ENCODE measurements at places on chromosomes 2 and 18.
A peak's percentile ranks its signal among the peaks of the same experiment; 100 is the strongest.

- no peak for DNase-seq
Measured at GRCh38 chr2:221602938-221603337, 30.8 kb upstream of the EPHA4 start.

GRCh38 chr2:145029873-145030272, 510.0 kb upstream of the ZEB2 start:
- DNase-seq, result no peak

DNA sequence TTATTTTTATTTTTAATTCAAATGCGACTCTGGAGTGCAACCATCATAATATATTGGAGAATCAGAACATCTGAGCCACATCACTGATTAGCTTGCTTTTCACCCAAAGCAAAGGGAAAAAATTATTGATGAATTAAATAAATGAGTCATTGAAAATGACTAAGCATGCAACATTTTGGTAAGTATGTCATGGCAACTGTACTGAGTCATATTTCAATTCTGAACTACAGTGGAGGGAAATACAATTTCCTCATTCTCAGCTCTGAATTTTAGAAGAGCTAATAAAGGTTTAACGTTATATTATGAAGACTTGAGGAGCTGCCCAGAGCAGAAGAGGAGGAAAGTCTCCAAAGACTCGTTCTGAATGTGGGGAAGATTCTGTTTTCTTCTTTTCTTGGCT, 89.6 kb upstream of the CCDC68 start:
- no peak for DNase-seq

- DNase-seq, result no peak
Measured at GRCh38 chr2:237680702-237681478, 53.5 kb downstream of the LRRFIP1 start.

DNA sequence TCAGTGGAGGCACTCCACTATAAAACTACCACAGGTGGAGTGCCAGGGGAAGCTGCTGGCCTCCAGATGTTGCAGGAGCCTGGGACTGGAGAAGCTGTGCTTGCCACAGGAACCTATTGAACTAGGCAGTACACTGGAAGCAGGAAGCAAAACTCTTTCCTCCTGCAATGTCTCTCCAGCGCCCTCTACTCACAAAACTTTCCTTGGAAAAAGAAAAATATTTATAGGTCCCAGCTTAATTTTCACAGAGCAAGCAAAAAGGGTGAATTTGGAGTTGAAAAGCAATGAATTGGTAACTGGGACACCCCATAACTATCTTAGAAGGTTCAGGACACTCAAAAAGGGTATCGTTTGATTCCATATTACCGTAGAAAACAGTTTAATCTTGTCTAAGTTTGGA, 33.2 kb upstream of the REEP1 start:
- DNase-seq, result no peak

DNA sequence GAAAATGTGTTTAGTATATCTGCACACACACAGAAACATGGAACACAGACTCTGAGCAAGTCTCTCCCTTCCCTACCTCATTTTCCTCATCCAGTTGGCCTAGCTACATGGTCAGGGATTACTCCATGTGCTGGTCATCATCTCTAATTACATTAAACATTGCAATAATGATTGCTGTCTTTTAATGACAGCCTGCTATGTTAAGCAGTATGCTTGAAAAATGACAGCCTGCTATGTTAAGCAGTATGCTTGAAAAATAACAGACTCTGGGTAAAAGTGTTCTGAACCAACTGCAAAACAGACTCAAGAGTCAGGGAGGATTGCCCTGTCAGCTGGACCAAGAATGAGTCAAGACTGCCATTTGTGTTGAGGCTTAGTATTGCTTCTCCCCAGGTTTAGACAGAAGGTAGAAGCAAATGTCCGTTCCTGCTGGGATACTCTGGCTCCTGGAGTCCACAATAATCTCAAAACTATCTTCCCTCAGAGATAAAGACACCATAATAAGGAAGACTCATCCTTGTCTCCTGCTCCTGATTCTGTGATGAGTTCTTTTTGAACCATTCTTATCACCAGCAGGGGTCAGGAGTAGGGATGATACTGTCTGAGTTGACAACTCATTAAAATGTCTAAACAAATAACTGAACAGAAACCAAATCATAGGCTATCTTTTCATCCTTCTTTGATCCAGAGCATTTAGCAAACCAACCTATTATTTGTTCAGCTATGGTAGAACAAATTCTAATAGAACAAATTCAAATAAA, 57.7 kb downstream of the CCDC93 start:
- DNase-seq, result no peak

DNA sequence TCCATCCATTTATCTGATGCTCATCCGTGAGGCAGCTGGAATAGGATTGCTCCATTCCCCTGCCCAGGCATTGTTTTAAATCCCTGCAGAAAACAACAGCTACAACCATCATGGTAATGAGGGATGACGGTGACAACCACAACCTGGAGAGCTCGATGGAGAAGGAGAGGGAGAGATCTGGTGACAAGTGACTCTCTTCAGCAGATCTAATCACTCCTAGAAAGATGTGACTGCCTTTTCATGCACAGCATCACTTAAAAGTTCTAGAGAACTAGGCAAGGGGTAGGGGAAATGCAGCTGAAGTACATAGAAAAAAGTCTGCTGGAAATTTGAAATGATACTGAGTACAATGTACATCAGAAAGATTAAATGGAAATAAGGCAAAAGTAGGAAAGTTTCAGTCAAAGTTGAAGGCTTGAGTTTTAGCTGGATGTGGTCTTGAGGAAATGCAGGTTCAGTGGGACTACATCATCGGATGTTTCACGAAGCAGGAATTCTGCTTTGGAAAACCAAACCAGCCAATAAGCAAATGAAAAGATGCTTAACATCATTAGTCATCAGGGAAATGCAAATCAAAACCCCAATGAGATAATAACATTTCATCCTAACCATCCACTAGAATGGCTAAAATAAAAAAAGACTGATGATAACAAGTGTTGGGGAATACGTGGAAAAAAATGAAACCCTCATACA, 6.8 kb upstream of the ARHGAP25 start:
- peak; percentile 42 for DNase-seq

GRCh38 chr2:162720559-162721271, 117.9 kb downstream of the KCNH7 start:
- DNase-seq, result no peak

- no peak for DNase-seq
Measured at GRCh38 chr2:239593455-239593854, 192.6 kb upstream of the HDAC4 start.

DNA sequence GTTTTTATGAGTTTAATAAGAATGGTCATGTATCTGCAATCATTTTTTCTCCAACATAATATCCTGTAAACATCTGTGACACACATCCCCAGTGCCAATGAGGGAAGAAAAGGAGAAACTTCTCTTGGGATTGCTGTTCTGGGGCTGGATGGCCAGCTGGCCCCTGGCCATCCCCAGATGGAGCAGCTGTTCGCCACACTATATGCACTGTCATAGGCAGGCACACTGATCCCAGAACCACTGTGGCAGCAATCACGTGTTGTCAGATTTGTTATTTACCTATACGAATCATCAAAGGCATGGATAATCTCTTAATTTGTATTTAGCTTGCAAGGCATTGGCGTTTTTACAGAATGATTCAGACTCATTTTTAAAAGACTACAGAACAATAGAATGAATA, 167.6 kb upstream of the ACAA2 start:
- DNase-seq, result no peak

DNA sequence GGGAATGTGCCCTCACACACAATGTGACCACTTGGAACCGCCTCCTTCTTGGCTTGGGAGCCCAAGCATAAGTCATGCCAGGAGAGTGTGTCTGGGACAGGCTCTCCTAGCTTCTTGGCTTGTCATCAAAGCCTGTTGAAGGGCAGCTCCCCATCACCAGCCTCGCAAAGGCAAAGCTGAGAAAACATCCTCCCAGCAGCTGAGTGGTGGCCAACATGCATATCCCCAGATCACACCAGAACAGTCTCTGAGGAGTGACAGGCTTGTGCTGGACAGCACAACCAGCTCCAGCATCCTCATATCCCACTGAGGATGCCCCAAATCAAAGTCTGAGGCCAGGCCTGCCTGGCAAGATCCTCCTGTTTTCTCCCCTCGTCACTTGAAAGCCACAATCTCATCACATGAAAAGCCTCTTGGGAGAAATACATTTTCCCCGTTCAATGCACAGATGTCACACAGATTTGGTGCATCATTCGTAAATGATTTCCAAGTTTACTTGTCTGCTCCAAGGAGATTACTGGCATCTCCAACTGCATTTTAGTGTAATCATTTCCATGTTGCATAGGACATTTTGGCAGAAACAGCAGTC, 269.3 kb downstream of the TTC32 start:
- no peak for DNase-seq

DNA sequence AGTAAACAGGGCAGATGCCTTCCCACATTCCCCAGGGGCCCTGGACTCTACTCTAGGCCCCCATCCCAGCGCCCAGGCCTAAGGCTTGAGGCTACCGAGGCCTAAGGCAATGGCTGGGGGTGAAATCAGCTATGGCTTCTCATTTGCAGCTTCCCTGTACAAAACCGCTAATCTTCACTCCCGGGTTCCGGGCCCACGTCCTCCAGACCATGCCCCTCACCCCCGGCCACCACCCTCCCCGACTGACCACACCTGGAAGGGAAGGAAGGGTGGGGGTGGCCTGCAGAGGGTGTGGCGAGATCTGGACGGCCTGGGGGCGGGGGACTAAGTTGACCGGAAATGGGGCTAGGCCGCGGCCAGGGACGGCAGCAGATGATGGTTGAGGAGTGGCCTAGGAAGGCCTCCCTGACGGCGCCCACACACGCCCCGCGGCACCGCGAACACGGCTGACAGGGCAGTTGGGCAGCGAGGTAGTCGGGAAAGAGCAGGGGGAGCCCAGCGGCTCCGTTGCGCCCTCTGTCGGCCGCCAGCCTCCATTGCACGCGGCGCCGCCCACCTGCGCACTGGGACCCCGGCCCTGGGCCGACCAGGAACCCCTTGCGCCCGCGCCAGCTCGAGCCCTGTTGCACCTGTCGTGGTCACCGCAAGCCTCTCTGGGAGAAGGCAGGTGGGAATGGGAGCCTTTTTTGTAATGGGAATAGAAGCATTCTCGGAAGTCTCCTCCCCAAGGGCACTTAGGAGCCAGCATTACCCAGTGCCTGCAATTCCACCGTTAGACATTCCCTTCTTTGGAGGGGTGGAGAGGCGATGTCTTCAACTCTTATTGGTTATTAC, 117.1 kb upstream of the STPG4 start:
- DNase-seq, result peak; percentile 57

DNA sequence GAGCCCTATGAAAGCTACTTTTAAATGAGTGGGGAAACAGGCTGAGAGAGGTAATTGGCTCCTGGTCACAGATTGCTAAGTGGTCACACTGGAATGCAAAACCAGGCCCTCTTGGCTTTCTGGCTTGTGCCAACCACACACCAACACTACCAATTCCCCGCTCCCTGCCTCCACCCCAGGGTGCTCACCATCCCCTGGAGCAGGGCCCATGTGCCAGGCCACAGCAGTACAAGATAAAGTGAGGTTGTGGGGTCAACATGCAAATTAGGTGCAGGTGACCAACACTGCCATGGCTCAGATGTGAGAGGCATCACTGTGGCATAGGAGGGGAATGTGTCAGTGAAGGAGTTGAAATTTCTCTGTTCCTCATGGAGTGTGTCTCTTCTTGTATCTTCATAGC, 312.5 kb downstream of the MYCN start:
- no peak for DNase-seq

DNA sequence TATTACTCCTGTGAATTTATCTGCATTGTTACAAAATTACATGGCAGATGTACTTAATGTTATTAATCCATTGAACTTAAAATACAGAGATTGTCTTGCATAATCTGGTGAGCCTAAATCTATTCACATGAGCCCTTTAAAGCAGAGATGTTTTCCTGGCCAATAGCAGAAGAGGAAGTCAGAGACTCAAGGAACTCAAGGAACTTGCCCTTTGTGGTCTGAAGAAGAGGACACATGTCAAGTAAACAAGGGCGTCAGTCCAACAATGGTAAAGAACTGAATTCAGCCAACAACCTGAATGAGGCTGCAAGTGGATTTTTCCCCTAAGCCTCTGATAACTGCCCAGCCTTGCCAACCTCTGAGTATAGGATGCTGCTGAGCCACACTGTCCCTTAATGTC, 356.3 kb upstream of the PKDCC start:
- no peak for DNase-seq

- DNase-seq, result no peak
Measured at GRCh38 chr2:47485751-47486300, 82.9 kb downstream of the MSH2 start.

Data from H4 (cell line).